ENCODE measurements at places on chromosomes 12 and 14.

- DNase-seq: no peak
These were observed 10.8 kb downstream of the PTGR2 start for GRCh38 chr14:73862480-73862879.

- no peak for DNase-seq
These were observed 483.3 kb downstream of the VRK1 start for GRCh38 chr14:97280526-97280925.

DNA sequence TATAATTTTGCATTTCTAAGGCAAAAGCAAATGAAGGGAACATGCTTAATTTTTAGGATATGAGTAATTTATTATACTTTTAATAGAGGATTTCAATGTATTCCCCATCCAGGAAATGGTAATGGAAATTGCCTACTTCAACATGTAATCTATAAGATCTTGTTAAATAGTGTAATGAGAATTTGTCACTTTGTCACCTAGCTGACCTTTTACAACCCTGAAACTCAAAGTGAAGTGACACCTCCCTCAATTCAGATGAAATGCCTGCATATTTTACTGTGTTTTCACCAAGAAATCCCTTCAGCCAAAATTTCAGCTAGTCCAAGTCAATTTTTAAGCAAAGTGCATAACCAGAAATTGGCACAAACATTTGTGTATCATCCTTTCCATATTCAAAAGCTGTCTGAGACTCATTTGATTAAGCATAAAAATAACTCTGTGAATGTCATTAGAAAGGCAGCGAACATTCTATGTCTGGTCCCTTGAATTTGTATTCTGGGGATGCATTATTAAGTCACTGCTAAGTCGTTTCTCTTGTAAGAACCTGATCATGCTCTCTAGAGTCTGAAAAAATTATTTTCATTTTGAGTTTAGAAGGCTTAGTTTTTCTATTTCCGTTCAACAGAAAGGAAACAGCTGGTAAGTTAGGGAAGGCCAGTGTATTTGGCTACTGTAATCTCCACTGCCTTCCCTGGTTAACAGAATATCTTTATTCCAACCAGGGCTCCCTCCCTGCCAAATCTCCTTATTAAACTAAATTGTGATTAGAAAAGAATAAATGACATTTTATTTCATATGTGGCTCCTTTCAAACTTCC, 100.8 kb downstream of the IGF1 start:
- DNase-seq: no peak

DNA sequence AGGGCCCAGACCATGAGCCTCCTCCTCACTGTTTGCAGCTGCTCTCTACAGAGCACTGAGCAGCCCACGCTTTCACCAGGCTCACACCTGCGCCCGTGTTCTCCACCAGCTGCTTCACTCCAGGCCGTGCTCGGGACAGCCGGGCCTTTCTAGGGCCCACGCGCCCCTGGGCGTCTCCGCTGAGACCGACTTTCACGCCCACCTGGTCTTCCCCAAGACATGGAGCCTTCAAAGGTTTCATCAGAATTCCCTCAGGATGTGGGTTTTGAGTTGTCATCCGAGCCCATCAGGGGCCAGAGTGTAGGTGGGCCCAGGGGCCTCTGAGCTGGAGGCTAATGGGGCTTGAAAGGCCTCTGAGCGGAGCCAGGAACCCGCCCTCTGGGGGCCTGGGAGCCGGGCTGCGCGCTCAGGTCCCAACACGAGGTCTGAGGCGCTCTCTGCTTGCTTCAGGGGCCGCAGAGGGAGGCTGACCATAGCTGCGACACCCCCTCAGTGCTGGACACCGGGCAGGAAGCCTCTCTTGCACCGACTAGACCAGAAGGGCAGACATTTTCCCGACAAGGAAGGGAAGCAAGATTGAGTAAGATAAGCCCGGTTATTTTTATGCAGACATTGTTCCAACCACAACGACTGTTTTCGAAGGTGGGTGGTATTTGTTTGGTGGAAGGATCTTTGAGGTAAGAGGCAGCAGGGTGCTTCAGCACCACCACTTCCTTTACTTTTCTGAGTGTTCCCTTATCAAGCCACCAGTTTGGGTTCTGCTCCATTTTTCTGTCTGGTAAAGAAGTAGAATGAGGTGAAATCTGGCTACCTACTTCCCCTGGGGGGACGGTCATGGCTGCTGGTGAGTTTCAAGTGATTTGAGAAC, 125.0 kb upstream of the FUT8 start:
- DNase-seq: no peak

- peak; percentile 57 for DNase-seq
These were observed 114.7 kb downstream of the SLC8A3 start for GRCh38 chr14:70073924-70074566.

- no peak for DNase-seq
These were observed 53.6 kb upstream of the BCL2L14 start for GRCh38 chr12:12017135-12017581.

GRCh38 chr12:125652681-125653080, 587.4 kb downstream of the AACS start:
- no peak for DNase-seq

- no peak for DNase-seq
These were observed 28.1 kb downstream of the TCHP start for GRCh38 chr12:109928058-109928656.

DNA sequence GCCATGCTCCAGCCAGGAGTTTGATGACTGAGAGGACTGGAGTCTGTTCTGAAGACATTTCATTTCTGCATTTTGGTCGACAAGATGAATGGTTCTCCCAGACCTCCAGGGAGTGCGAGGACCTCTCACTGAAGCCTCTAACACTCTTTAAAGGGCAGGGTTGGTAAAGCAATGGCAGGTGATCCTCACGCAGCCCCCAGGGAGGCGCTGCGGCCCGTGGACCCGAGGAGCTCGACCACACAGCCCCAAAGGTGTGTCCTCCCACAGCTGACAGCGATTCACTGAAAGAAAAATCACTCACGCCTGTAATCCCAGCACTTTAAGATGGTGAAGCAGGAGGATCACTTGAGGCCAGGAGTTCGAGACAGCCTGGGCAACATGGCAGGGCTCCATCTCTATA, 183.8 kb upstream of the SFSWAP start:
- DNase-seq: no peak

- no peak for DNase-seq
These were observed 17.9 kb upstream of the SH2B3 start for GRCh38 chr12:111387747-111388323.

DNA sequence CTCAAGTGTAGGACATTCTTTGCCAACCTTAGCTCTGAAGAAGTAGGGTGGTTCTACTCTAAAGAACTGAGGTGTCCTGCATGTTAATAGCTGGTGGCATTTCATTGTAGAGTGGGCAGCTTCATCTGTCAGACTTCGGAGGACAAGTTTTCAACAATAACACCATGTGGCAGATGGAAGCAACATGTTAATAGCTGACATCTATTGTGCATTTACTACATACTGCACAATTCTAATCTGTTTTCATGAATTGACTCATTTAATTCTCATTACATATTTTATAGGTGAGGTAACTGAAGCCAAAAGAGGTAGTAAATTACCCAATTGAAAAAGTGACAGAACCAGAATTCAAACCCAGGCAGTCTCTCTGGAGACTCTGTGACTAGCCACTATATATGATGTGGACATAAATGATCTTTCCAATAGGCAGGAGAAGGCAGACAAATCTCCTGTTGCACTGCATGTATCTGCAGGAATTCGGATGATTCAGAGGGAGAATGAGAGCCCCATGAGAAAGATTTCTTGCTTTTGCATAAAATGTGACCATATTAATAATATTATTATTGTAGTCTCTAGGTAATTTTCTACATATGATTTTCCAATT, 137.2 kb upstream of the E2F7 start:
- DNase-seq: no peak

DNA sequence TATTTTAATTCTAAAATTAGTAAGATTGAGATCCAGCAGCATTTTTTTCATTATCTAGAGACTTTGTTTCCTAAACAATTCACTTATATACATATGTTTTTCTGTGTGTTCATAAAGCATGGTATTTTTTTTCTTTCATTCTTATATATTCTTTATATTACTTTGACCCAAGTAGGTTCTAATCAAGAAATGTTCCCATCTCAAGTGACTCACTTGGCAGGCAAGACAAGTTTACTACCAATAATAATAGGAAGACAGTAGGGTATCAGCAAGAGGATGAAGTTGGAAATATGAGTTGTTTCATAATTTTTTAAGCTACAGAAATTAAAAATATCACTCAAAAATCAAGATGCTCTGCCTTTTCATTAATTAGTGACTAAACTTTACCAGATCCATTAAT, 613.4 kb upstream of the ATP2B1 start:
- DNase-seq: no peak

GRCh38 chr14:23399136-23399535, 8.9 kb downstream of the MYH6 start:
- no peak for DNase-seq

- DNase-seq: no peak
These were observed 297.3 kb upstream of the FAR2 start for GRCh38 chr12:28851781-28852180.

- peak; percentile 78 for DNase-seq
These were observed 2.0 kb downstream of the SP1 start for GRCh38 chr12:53381731-53382630.

DNA sequence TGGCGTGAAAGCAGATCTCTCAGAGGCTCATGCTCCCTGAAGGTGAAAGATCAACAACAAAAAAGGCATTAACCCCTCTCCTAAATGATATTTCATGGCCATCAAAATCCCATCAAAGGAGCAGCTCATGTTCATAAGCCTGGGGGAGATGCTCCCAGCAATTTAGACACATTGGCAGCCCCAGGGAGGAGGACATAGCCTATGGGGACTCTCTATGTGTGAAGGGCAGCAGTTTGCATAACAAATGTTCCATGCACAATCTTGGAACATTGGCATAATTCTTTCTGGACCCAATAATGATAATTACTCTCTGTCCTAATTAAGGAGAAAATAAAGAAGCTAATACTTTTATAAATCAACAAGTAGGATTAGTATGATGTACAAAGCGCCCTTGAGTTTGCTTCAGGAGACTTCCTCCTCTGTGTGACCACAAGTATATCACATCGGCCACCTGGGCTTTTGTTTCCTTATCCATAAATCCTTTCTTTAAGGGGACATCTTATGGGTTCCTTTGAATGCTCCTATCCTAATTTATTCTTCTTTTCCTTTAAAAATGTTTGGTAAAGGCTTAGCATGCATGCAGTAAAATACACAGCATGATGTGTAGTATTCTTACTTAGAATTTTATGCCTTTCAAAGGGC, 161.9 kb upstream of the PLEKHG7 start:
- DNase-seq: no peak

GRCh38 chr12:84641940-84642545, 270.6 kb downstream of the SLC6A15 start:
- no peak for DNase-seq

DNA sequence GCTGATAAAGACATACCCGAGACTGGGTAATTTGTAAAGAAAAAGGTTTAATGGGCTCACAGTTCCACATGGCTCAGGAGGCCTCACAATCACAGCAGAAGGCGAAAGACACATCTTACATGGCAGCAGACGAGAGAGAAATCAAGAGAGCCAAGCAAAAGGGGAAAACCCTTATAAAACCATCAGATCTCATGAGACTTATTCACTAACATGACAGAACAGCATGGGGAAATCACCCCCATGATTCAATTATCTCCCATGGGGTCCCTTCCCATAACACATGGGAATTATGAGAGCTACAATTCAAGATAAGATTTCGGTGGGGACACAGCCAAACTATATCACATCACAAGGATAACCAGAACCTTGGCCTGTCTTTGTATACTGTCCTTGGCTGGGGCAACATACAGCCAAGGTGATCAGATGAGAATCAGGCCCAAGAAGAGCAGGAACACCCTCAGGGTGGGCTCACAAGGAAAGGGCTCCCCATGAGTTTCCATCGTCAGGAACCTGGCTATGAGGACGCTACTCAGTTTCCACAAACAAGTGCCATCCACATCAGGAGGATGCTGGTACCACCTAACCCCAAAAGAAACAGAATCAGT, 152.7 kb downstream of the FOXN3 start:
- DNase-seq: no peak

DNA sequence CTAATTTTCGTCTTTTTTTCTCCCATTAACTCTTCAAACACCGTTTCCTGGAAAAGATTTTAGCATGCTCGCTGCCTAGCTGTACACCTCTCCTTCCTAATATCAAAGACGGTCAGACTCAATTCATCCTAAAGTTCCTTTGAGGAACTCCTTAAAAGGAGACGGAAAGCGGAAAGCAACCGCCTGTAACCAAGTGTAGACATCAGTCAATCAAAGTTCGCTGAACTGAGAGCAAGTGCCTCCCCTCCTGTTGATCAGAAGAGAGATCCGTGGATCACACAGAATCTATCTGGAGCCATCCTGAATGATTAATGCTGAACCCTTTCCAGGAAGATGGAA, 412 bp upstream of the TEP1 start:
- no peak for DNase-seq
